ENCODE measurements at places on chromosomes 6 and 20.

DNA sequence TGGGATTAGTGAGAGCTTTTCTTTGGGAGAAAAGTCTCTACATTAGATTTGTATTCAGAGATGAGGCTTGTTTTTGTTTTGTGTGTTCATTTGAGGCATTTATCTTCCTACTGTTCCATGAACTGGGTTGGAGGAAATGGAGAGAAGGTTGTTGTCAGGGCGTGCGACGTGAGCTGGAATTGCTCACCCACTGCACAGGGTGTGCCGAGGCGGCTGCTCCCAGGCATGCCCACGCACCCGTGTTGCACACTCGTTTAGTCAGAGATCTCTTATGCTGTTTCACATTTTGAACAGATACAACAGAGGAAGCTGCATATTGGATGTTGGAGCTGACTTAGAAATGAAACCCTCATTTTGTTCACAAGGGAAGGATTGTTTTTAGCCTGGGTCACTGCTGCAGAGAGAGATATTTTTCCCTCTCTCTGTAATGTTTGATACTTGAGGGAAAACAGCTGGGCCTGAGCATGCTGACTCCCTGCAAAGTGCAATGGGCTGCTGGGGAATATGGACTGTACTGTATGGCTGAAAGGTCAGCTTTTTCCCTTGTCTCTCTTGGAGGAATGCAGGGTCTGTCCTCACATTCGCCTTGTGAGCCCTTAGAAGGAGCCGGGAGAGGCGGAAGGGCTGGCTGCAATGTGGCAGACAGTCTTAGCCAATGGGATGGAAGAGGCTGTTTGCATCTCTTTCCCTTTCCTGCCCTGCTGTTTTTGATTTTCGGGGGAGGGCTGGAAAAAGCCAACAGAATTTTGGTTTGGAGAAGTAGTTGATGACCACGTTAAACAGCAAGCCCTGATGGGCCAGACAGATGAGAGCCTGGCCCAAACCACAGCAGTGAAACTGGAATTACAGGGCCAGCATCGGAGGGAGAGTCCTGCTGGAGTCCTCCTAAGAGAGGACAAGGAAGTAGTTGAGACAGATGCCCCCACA is 170.8 kb downstream of the SASH1 start:
- DNase-seq, result no peak

DNA sequence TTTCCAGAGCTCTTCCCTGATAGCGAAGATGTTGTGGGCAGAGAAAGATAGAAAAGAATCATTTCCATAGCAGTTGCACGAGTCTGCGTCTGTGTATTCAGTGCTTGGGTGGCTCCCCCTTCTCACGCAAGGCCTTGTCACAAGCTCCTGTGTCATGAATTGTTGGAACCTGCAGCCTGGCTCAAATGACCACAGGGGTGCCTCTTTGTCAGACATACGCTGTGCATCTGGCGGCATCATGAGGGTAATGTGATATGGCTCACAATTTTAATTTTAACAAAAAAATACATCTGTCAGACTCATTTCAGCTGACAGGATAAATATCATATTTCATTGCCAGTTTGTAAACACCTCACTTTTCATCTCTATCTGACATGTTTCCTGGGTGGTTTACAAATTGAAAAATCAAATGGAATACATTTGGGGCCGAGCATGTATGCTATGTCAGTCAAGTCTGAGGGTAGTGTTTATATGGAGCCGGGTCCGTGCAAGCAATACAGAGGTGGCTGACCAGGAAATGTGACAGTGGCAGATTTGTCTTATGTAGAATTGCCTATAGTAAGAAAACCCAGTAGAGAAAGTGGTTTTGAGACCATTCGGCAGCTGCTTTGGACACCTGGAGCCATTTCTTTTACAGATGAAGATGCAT is 90.9 kb downstream of the CAP2 start:
- DNase-seq, result peak; percentile 96

DNA sequence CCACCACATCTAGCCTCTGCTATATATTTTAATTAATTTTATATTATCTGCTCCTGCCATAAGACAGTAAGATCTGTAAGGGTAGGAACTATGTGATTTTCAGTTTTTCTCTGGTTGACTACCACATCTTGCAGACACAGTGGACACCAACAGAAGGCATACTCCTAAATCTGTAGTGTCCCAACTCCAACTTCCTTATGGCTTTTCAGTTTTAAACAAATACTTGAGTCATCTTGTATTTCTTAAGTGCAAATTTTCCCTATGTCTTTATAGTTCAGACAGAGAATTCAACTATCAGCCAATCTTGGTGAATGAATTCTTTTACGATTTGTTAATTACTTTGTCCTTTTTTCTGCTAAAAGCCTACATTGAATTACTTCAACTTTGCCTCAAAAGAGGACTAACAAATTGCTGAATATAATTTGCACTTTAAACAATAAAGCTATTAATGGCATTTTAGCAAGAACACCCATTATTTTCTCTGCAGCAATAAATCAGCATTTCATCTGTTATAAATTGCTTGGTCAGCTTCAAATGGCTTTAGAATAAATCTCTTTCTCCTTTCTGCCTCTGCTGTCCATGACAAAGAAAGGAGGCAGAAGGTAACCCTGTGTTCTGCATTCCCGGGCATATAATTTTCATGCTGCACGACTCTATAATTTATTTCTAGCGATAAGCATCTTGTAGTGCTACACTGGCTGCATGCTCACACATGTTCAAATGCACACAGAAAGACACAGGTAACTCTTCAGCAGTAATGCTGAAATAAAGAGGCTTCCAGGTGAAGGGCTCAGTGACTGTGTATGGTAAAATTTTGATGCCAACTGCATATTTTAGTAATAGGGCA is 144.8 kb downstream of the BACH2 start:
- DNase-seq, result peak; percentile 17

- DNase-seq, result peak; percentile 21
Measured at GRCh38 chr6:43738877-43739641, 31.0 kb upstream of the VEGFA start.

- peak; percentile 1 for DNase-seq
Measured at GRCh38 chr20:53899351-53900167, 170.8 kb downstream of the BCAS1 start.

- DNase-seq, result no peak
Measured at GRCh38 chr6:35547676-35548075, 35.0 kb upstream of the TULP1 start.

GRCh38 chr6:13654496-13654895 is 39.4 kb downstream of the NOL7 start:
- DNase-seq, result no peak

DNA sequence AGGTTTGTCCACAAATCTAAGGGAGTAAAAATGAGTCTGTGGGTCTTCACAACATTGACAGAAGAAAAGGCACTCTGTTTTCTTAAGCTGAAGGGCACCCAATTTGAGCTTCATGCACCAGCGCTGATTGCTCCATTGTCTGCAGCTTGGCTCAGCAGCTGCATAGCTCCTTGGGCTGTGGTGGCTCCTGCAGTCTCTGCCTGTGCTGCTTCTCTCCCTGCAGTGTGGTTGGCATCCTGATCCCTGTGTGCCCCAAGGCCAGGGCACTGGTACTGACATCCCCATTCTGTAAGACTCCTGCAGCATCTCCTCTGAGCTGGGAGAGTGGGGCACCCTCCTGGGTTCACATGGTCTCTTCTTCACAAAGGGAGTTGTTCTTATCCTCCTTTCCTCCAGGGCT is 83.2 kb upstream of the B3GAT2 start:
- DNase-seq, result peak; percentile 65

DNA sequence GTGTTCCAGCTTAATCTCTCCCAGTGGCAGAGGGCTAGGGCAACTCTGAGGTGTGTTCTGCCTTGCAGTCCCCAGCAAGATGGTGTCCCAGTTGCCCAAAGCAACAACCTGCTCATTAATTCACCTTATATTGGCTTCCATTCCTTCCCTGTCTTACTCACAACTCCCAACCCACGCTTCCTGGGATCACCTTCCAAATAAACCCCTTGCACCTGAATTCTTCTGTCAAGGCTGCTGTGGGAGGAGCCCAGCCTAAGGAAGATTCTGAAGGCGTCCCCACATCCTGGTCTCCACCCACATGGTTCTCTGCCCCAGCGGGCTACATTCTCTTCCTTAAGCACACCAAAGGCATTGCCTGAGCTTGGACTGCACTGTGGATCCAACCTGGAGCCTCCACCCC is 116.6 kb upstream of the MAFB start:
- DNase-seq, result no peak

DNA sequence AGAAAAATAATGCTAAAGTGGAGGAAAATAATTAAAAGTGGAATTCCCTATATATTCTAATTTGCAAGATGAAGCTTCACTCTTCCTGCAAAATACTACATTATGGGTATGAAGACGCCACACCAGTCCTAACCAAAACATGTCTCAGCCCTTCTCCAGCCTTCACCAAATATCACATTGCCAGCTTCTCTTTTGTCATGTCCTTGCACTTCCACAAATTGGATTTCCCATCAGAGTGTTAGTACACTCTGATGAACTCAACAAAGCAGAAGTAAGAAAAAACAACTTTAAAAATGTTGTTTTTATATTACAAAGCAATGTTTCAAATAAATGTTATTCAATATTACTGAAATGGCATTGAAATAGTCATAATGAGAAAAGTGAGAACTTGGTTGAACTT is 62.4 kb upstream of the RNF146 start:
- no peak for DNase-seq

GRCh38 chr20:50904067-50904570 is 27.1 kb downstream of the ADNP start:
- DNase-seq, result no peak

DNA sequence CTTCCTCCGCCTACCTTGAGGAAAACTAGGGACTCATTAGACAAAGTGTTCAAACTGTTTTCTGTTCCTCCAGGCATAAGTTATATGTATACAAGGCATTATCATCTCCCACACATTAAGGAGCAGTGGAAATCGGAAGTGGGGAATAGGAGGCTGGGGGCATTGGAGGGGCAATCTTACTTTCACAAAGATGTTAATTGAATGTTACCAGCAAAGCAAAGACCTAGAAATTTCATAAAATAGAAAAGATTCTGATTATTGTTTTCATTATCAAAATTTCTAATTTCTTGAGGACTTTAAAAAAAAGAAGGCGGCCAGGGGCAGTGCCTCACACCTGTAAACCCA is 501.7 kb upstream of the JARID2 start:
- DNase-seq, result no peak

DNA sequence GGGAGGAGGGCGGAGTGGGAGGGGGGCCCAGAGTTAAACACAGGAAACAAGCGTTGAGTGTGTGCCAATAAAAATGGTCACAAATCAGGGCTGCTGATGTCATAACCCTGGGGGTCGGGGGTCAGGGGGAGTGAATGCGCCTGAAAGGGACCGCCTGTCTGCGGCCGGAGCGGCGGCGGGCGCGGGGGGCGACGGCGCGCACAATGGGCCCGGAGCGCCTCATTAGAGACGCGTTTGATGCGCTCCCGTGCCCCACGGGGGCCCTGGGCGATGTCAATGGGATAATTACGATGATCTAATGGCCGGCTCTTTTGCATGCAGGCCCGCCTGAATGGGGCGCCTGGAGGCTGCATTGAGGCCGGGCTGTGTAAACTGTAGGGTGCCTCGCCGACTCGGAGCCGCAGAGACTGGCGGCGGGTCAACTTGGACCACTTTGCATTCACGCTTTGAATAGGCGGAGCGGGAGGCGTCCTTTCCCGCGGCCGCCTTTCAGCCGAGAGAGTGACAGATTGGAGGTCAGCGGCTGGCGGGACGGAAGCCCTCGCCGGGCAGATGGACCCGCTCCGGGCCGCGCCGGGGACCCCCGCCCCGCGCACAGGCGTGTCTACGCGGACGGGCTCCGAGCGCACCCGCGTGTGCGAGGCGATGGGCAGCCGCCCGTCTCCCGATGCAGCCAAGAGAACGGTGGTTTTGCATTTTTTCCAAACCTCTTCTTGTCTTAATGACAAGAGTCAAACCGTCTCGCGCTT is 296.1 kb downstream of the TFAP2C start:
- peak; percentile 58 for DNase-seq

DNA sequence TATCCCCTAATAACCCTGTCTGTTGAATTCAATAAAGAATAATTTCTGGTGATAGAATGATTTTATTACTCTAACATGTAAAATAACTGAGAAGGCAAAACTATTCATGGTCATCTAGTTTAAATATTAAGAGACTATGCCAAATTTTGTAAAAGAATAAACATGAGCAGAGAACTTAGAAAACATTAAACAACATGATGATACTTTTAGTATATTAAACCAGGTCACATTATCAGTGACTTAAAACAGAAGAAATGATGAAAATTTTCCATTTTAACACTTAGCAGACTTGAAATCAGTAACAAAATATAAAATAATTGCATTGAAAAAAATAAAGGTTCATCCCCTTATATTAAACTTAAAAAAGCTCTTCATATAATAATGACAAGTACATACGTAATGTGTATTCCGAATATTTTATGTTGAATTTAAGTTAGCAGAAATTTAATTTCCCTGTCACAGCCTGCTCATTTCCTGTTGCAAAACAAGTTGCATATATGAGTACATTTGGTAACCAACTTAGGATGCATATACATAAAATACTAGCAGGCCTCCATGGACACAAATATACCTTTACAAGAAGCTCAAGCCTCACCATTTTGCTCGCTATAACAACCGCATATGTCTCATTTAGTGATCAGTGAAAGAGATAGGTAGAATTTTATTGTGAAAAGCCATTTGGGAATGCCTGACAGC is 40.6 kb downstream of the DTNBP1 start:
- no peak for DNase-seq

DNA sequence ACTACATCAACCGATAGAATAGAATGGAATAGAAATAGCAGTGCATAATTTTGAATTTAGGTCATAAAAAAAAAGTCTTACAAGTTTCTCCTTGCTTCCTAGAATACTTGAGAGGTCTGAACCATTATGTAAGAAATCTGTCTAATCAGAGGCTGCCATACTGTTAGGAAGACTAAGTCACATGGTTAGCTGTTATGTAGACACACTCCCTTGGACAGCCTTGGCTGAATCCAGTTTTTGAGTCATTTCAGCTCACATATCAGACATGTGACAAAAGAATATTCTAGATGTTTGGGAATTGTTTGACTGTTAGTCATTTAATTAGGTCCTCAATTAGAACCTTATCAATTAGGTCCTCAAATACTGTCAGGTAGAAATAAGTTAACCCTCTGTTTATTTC is 1601.4 kb downstream of the GRIK2 start:
- DNase-seq, result no peak

- DNase-seq, result peak; percentile 19
Measured at GRCh38 chr6:15819226-15819625, 156.4 kb upstream of the DTNBP1 start.

GRCh38 chr6:87336367-87336766 is 7.3 kb upstream of the GJB7 start:
- no peak for DNase-seq
